G401 (cell line): ENCODE measurements at places on chromosomes 5 and 9.

GRCh38 chr9:83422527-83422926 is 115.7 kb downstream of the FRMD3 start:
- no peak for DNase-seq

GRCh38 chr5:10199692-10200091 is 50.0 kb downstream of the ATPSCKMT start:
- DNase-seq, result no peak

GRCh38 chr9:118992813-118993794 is 376.1 kb downstream of the BRINP1 start:
- DNase-seq, result peak; percentile 39

DNA sequence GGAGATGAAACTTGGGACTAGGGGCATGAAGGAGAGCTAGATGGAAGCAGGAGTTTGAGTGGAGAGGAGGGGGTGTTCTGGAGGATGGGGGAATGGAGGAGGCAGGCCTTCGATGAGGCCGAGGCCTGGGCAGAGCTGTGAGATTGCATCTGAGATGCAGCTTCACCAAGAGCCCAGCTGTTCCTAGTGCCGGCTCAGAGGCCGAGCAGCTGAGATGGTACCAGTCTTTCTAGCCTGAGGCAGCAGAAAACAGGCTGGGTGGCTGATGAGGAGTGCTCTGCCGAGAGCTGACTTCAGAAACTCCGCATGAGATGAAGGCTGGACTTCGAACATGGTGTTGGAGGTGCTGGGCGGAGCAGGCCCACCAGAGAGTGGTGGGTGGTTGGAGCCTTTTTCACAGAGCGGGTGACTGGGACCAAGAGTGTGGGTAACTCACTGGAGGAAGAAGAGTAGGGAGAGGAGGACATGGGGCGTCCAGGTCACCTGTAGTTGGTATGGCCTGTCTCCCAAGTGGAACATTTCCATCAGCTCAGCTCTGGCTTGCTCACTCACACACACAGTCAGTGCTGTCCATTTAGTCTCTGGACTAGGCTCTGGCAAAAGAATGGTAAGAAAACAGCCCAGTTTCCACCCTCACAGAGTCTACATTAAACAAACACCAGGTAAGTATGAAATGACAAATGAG is 54.7 kb downstream of the TMOD1 start:
- DNase-seq, result no peak

DNA sequence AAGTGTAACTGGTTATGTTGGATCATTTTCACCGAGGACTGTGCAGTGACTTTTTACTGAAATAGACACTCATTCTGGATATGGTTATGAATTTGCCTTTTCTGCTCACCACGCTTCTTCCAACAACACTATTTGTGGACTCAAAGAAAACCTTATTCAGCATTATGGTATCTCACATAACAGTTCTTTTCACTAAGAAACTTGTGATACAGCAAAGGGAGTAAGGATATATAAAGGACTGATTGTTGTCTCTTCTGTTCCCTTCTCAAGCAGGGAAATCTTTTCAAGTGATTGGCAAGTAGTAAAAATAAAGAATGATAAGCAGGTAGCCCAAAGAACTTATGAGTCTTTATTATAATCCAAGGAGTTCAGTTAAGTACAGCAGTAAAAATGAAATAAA is 131.5 kb upstream of the SV2C start:
- DNase-seq, result no peak

DNA sequence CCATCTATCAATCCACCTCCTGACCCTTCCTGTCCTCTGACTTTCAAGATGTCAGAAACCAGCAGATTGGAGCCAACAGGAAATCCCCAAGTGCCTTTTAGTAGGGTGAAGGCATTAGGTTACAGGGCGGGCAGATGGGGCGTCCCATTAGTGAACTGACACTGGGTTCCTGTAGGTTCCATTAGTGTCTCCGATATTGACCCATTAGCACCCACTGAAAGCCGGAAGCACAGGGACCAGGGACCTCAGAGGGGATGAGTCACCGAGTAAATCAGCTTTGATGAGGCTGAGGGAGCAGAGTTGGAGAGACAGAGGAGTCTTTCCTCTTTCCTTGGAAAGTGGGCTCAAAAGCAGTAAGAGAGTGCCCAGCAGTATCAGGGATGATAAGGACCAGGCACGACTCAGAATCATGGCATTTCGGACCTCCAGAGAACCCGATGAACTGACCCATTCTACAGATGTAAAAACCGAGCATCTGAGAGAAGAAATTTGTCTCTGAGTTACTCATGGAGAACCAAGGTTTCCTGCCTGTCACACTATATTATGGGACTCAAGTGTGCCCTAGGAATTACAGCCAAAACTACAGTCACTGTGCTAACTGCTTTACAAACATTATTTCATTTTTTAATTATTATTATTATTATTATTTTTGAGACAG is 47.2 kb upstream of the FABP6 start:
- DNase-seq, result no peak

- no peak for DNase-seq
These were observed 81.9 kb downstream of the KLF4 start for GRCh38 chr9:107407675-107408074.

DNA sequence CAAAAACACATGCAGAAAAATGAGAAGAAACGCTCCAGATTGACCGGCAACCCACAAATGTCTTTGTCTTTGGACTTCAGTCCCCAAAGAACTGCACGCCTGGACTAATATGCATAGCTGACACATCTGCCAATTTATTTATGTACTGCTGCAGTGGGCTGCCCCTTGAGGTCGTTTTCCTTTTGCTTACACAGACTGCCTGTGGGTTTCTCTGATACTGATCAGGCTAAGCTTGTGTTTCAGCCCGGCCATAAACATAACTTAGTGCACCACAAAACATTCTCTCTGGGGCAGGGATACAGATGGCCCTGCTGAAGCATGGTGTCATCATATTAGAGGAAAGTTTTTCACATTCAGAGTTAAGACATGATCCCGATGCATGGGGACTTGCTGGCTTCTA is 75.4 kb downstream of the NUDT12 start:
- no peak for DNase-seq

DNA sequence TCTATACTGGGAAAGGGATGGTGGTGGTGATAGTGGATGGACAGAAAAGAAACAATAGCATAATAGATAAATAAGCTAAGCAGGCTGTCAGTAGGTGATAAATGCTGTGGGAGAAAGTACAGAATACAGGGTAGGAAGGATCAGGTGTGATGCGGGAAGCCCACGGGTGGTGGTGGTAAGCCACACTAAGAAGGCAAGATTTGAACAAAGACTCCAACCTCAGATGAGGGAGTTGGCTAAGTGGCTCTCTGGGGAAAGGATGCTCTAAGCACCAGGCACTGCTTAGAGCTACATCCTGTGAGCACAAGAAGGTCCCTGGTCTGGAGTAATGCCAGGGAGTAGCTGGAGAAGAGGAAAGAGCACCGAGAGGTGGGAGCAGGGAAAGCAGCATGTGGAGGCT is 151.6 kb upstream of the KLF9 start:
- no peak for DNase-seq

DNA sequence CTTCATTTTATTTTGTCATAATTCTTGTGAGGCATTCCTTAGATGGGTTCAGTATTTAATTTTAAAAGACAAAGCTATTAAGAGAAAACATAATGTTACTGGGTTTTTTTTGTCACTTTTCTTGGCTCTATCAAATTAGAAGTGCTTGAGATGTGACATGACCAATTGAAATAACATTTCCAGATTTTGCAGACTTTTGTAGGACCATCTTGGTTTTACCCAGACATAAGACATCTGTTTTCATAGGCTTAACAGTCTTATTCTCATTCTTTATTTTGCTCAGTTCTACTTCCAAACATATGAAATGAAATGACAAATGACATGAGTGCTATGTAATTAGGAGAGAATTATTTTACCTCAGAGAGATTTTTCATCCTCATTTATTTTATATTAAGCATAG is 19.6 kb downstream of the GPR21 start:
- DNase-seq, result no peak

GRCh38 chr9:122614362-122614761 is at the start of gene OR1Q1:
OR1Q1 (plus strand) TSS chr9:122614738; CDS start chr9:122614738, 0 bp downstream.
- DNase-seq, result no peak

- DNase-seq, result no peak
These were observed 140.8 kb downstream of the CAVIN4 start for GRCh38 chr9:100718717-100719116.

DNA sequence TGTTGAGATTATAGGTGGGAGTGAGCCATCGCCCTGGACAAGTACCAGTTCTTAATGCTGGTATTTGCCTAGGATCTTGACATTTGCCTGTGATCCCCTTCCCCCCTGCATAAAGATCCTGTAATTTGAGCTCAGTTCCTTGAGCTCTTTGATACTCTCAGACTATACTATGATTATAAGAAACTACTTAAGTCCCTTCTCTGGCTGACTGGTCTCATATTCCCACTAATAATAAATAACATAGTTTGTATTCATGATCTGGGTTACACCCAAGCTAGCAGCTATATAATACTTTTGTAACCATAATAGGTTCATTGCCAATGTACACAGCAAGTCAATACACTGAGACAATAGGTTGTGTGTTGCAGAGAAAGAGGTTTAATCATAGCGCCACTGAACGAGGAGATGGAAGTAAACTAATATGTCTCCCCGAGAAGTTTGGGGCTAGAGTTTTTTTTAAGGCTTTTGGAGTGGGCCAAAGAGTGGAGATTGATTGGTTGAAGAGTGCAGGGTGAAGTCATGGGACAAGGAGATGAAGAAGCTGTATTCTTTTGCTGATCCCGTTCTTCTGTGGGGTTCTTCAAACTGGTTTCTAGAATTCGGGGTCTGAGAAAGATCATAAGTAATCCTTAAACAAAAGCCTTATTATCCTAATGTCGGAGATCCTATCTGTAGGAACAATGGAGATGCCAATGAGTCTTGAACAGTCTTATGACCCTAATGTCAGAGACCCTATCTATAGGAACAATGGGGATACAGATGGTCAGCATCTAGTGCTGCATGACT is 20.7 kb upstream of the SHOC1 start:
- DNase-seq, result no peak

- no peak for DNase-seq
These were observed 17.8 kb downstream of the MED10 start for GRCh38 chr5:6360323-6361072.

- no peak for DNase-seq
These were observed 89.4 kb downstream of the MTX3 start for GRCh38 chr5:79901631-79902030.

DNA sequence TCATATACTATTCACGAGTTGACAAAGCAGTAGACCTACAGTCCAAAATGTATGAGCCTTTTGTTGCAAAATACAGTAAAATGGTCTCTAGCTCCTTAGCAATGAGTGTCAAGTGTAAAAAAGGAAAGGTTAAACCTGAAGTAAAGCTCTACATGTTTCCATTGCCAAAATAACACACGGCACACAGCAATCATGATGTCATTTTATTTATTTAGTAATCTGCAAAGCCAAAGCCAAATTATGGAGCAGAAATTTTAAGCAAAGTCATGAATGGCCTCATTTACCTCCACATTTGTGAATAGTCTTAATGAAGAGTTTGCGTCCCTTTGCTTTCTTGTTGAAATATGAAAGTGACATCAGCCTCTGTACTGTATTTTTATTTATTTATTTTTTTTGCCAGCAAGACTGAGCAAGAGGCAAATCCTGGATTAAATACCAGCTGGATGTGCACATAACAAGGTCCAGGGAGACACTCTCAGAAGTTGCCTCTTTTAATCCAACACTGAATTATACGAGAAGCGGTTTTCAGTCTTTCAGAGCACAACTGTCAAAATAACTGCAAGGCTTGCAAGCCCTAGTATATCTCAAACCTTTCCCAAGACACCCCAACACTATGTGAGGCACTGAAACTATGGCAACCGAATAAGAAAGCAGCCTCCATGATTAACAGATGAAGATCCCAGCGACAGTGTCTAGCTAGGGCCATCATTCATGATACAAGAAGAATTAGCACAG is 9.7 kb downstream of the SEMA6A start:
- DNase-seq, result no peak

- no peak for DNase-seq
These were observed 212.4 kb upstream of the DMAC1 start for GRCh38 chr9:8011974-8012373.

DNA sequence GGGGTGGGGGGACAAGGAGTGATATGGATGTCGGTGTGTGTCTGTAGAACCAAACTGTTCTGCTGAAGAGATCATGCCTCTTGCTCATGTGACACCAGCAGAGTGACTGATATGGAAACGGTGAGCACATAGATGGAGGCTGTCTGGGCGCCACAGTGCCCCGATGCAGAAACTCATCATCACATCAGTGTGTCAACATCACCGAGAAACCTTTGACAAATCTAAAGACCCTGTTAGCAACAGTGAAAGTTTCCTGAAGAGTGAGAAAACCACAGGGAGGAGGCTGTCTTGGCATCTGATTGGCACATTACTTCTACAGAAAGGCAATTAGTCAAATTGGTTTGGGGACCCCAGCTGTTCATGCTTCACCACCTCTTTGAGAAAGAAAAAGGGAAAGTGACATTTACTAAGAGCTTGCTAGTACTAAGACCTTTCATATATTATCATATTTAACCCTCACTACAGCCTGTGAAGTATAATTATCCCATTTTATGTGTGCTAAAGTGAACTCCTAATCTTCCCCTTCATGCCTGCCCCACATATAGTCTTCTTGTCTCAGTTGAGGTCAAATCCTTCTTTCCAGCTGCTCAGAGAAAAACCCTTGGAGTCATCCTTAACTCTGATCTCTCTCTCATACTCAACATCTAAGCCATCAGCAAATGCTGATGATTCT is 25.6 kb downstream of the CSF2 start:
- DNase-seq, result no peak

GRCh38 chr5:68122439-68123328 is 92.9 kb upstream of the PIK3R1 start:
- DNase-seq, result no peak

GRCh38 chr5:71886406-71886805 is 167.3 kb downstream of the CARTPT start:
- no peak for DNase-seq

GRCh38 chr9:70639853-70640814 is 225.7 kb upstream of the KLF9 start:
- peak; percentile 97 for DNase-seq

- peak; percentile 50 for DNase-seq
These were observed 77.5 kb upstream of the IFNE start for GRCh38 chr9:21559402-21560280.

- no peak for DNase-seq
These were observed 89.3 kb downstream of the SEMA5A start for GRCh38 chr5:9456435-9457042.

DNA sequence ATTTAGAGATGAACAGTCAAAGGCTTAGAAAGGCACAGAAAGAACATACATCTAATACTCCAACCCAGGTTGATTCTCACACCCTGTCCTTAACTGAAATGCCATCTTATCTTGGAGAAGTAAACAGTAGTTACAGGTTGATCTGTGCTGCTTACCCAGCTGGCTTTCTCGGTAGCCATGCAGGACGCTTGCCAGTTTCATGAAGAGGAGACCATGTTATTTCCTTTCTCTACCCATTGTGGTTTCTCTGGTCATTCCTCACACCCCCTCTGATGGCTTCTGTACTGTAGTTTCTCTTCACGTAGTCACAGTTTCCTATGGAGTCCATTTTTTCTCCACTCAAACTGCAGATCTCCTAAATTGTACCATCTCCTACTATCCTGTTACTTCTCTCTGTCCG is 206.0 kb downstream of the SGCD start:
- DNase-seq, result no peak
